ENCODE measurements at places on chromosomes 7 and 10. TPM values are rescaled to one million over a fixed set of nuclear protein-coding genes. Genes with fewer than 3 reads are reported as not detected.

DNA sequence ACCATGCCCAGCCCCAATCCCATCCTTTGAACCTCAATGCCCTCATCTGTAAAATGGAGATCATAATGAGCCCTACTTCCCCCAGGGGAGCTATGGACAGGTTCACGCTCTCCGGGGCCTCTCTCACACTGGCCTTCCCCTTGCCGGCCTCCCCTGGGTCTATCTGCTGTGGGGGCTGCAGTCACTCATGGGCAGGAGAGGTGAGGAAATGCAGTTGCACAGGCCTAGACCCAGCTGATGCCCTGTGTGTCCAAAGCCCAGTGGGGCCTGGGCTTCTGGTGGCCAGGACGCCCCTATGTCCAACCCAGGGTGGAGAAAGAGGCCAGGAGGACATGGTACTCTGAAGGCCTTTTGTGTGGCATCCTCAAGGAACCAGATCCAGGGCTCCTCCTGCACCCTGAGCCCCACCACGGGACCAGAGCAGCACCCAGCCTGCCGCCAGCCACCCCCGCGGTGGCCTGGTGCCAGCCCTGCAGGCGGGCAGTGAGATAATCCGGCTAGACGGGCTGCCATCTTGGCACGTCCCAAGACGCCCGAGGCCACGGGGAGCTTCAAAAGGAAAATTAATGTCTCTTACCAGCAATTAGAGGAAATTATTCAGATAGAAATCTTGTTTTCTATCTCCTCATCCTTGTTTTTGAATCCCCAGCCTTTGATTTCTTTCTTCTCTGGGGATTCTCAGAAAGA, 39.0 kb downstream of the MYL10 start:
- DNase-seq: peak; percentile 19
- no peaks in the 10 kb centered on the region for H3K4me1 ChIP-seq
- H3K27ac ChIP-seq: no peak overlapping the region
- H3K27me3 ChIP-seq: no peaks in the 10 kb centered on the region
- H3K36me3 ChIP-seq: no peaks in the 10 kb centered on the region
- H3K4me3 ChIP-seq: no peak overlapping the region

- no peak overlapping the region for H3K27ac ChIP-seq
- no peaks in the 10 kb centered on the region for H3K4me1 ChIP-seq
- H3K4me3 ChIP-seq: no peak overlapping the region
- no peaks in the 10 kb centered on the region for H3K36me3 ChIP-seq
- no peak for DNase-seq
Measured at GRCh38 chr7:112080978-112081377, 125.2 kb downstream of the DOCK4 start.

DNA sequence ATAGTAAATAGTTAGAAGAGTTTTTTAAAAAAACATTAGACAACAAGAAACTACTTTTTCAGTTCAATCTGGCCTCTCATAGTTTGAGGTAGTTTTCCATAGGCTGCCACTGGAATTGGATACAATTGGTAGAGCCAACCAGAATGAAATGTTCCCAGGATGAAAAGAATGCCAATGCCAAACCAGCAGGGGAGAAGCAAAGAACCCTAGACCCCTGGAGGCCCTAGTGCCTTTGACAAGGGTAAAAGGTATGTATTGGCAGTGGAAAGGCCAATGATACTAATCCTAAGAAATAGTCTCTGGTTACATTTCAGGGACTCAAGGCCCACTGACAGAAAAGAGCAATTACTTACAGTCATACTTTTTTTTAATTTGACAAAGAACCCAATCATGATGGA, 77.4 kb upstream of the SEM1 start:
- H3K4me3 ChIP-seq: no peak overlapping the region
- no peaks in the 10 kb centered on the region for H3K36me3 ChIP-seq
- no peak for DNase-seq
- H3K4me1 ChIP-seq: no peaks in the 10 kb centered on the region
- H3K27ac ChIP-seq: no peak overlapping the region
- no peaks in the 10 kb centered on the region for H3K27me3 ChIP-seq

GRCh38 chr7:2559283-2559950, 638 bp downstream of the IQCE start:
- H3K36me3 ChIP-seq: no peaks in the 10 kb centered on the region
- peak overlapping the region; percentile 79 for H3K27ac ChIP-seq
- DNase-seq: peak; percentile 72
- peak overlapping the region; percentile 71 for H3K4me3 ChIP-seq
- H3K27me3 ChIP-seq: no peaks in the 10 kb centered on the region

DNA sequence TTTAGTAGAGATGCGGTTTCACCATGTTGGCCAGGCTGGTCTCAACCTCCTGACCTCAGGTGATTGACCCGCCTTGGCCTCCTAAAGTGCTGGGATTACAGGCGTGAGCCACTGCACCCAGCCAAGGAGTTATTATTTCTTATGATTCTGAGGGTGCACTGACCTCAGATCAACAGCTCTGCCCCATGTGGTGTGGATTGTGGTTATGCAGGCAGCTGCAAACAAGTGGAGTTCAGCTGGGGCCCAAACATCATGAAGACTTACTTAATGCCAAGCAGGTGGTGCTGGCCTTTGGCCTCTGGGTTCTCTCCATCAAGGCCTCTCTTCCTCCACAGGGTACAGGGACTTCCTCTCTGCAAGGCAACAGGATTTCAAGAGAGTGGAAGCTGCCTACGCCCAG, 45.1 kb upstream of the OPTN start:
- no peak overlapping the region for H3K4me3 ChIP-seq
- no peak overlapping the region for H3K27ac ChIP-seq
- DNase-seq: no peak
- no peaks in the 10 kb centered on the region for H3K27me3 ChIP-seq
- no peaks in the 10 kb centered on the region for H3K36me3 ChIP-seq

The CCDC172 gene
- total RNA-seq: not detected

The C10orf62 gene
- total RNA-seq: not detected

All from Peyer's patch (tissue), 4 donors.